ENCODE measurements at places on chromosomes 3 and 15.

DNA sequence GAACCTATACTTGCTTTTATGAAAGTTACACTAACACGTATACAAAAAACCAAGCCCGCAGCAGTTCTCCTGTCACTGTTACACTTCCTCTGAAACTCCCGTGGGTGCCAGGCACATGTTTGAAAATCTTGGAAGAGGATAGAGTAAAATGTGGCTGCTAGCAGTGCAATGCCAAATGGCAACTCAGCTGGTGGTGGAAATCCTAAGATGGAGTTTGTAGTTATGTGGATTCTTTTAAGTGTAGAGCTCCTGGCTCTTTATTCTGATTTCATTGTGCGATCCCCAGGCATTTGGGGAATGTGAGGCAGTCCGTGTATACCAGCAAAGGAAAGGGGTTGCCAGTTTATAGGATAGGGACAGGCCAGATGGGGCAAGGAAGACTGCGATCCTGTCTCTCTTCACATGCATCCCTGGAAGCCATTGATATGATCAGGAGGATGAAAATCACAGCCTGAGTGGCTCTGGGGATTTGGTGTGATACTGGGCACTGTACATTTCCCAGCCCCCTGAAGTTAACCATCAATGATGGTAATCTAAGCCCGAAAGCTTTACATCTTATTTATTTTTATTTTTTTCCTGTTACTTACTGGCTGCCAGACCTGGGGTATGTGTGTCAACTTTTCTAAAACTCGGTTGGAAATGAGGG, 1.1 kb downstream of the STAC start:
- no peak for DNase-seq

DNA sequence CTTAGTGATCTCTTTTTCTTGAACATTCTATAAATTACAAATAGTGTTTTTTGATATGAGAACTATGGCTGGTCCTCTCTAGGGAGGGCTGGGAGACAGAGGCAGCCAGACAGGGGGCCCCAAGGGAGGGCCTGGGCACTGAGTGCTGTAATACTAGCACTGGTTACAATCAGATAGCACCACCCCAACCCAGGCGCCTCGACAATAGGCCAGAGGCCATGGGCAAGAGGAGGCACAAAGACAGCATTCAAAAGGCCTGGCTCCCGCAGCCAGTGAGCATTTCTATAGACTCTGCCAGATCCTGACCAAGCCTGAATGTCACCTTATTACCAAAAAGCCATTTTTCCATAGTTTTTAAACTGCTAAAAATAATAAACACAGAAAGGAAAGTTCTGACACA, 158.5 kb downstream of the THRB start:
- DNase-seq, result no peak

GRCh38 chr3:6716420-6716819, 144.5 kb upstream of the GRM7 start:
- DNase-seq, result no peak

- DNase-seq, result peak; percentile 26
These were observed 106.3 kb downstream of the PLD1 start for GRCh38 chr3:171704002-171704401.

DNA sequence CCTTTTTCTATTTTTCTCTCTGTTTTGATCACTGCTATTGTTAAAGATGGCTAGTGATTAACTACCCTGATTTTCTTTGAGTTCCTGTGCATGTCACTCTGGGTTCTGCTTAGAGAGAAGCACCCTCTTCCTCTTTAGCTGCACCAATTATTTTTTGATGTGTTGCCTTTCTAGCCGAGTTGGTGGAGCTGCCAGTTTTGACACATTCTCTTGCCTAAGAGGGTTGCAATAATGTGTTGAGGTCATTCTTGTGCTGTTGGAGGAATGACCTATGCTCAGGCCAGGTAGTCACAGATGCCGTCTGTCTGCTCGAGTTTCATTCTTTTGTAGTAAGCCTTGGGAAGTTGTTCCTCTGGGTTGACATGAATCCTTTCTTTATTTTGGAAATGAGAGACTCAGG, 84.6 kb upstream of the DPH6 start:
- DNase-seq, result no peak

GRCh38 chr3:52934630-52935530, 37.5 kb upstream of the STIMATE start:
- DNase-seq, result peak; percentile 45

DNA sequence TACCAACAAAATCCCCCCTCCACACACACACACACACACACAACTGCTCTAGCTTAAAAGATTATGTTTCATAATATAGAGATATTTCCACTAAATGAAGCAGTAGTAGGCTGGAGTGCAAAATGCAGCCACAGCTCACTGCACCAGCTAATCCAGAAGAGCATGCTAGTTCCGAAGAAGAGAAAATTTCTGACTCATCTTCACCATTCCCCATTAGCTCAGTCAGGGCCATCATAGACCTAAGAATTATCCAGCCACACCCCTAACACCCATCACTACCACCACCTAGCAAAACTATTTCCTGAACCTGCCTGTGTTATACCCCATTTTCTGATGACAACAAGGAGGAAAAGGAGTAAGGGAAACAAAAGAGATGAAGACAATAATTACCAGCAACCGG, 67.1 kb upstream of the UBE2E2 start:
- no peak for DNase-seq

DNA sequence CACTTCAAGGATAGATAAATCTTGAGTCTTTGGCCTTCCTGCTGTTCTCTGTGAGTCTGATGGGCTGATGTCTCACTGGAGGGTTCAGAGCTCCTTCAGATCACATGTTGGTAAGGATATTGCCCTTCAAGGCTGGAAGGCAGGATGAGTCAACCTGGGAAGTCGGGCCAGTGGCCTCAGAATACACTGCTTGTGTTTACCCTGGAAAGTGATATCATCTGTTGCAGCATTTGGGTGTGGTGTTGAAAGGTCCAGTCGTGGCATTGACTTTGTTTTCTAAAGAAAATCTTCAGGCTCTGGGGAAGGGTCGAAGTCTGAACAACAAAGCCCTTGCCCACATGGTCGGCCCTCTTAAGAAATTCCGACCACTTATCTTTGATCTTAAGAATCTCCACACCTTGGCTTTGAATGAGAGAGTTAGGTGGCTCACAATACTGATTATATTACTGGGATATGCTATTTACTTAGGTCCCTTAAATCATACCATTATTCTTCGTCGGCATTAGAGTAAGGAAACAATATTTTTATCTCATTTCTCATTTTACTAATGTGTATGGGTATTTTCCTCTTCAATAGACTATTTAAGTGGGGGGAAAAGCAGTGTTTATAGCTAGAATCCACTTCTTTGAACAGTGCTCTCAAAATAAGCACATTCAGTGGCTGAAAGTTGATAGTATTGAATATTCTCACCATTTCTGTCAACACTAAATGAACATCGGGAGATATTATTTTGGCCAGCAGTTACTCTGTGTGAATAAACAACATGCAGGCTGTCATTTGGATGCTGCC, 303.9 kb upstream of the RASGRP1 start:
- no peak for DNase-seq

DNA sequence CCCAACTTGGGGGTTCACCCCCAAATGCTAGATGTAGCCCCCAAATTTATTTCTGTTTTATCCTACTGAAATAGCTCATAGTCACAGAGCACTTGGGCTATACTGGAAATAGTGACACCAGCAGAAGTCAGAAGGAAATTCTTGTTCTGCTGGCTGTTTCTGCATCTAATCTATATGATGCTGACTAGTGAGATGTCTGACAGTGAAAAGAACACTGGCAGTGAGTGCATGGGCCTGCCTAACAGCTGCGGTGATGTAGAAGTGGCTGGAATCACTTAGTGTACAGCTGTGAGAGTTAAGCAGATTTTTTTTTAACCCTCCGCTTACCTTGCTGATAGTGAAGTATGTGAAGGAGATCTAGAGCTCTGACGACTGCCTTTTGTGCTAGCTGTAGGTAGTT, 14.0 kb downstream of the TTC14 start:
- DNase-seq, result no peak

GRCh38 chr15:88623061-88623460, 1.9 kb downstream of the AEN start:
- no peak for DNase-seq

DNA sequence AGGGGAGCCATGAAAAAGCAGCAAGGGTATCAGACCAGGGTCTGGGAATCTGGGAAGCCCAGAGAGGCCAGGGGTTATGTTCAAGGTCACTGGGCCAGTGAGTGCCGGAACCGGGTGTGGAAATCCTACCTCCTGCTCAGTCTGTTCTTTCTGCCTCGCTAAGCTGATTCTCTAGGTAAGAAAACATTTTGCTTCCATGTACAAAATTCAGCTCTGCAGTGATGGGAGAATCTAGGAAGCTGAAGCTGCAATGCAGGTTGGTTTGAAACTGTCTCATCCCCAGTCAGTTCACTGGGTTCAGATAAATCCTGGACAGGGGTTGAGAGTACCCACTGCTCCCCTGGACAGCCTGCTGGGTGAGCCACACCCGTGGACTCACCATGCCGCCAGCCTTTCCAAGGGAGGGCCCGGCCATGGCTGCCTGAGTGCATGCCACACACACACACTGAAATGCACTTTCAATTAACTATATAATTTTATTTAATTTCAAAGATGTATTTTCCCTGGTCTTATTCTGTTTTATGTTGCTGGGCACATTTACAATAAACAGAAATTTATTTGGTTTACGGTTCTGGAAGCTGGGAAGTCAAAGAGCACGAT, 108.4 kb downstream of the CORO2B start:
- DNase-seq, result no peak

GRCh38 chr3:171965067-171965712, 74.2 kb upstream of the FNDC3B start:
- DNase-seq, result no peak

Measured in immature natural killer cell (primary cell).